ENCODE measurements at places on chromosomes 16 and 17. TPM values are rescaled to one million over a fixed set of nuclear protein-coding genes. Genes with fewer than 3 reads are reported as not detected.

DNA sequence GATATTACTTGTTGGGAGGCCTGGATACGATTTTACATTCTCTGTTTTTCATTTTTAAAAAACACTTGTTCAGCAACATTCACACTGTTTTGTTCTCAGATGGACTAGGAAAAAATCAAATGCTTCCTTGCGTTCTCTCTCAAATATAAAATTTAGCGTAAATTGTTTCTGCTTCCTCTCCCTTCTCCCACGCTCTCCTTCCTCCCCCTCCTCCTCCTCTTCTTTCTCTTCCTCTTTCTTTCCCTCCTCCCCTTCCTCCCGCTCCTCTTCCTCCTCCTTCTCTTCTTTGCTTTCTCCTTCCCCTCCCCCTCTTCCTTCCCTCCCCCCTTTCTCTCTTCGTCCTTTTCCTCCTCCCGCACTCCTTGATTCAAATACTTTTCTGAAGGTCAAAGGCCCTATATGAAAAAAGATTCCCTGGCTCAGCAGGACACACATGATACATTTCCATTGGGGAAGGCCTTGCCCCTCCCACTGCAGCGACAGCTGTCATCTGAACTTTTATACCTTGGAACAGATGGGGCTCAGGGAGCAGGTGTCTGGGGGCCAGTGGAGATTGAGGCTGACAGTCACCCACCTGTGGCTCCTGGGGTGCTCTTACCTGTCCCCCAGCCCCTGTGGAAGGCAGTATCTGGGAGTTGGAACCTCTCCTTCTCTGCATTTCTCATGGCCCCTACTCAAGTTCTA lies 99.4 kb upstream of the SDK2 start:
- H3K27me3 ChIP-seq = peaks cover 31% of the 10 kb centered on the region
- DNase-seq = peak; percentile 30
- no peak overlapping the region for H3K4me3 ChIP-seq
- no peaks in the 10 kb centered on the region for H3K36me3 ChIP-seq
- H3K4me1 ChIP-seq = peaks cover 8% of the 10 kb centered on the region

GRCh38 chr16:48121276-48121675 lies 34.5 kb downstream of the ABCC12 start:
- H3K27ac ChIP-seq = no peak overlapping the region
- no peak for DNase-seq
- H3K27me3 ChIP-seq = no peaks in the 10 kb centered on the region
- 0 out of 2 replicates have a peak, but pooled peaks cover 3% of the 10 kb centered on the region for H3K4me1 ChIP-seq
- H3K4me3 ChIP-seq = no peak overlapping the region
- H3K36me3 ChIP-seq = no peaks in the 10 kb centered on the region

The CLEC19A gene
- not detected for total RNA-seq

DNA sequence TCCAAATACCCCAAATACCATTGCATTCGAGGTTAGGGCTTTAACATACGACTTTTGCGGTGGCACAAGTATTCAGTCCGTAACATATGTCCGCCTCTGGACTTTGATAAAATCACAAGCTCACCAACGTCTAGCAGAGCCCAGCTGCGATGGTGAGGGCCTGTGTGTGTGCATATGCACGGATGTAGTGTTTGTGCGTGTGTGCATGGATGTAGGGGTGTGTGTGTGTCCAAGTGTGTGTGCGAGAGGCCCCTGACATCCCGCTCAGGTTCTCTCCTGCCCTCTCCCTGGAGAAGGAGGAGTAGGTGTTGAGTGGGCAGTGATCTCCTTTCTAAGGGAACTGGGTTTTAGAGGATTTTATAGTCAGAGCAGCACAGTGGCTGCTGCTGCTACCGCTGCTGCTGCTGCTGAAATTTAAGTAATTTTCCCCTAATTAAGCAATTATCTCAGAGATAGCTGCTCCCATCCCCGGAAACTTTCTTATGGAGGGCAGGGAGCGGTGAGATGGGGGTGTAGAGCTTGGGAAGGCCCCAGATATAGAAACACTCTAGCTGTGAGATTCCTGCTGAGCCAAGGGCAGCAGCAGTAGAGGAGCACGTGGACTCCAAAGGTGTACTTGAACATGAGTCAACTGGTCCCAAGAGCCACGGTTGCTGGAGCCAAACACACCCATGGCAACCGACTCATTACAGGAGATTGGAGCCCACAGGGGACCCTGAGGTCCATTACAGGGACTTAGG lies 121.7 kb upstream of the SDK2 start:
- no peaks in the 10 kb centered on the region for H3K36me3 ChIP-seq
- H3K4me3 ChIP-seq = no peak overlapping the region
- peaks cover 9% of the 10 kb centered on the region for H3K4me1 ChIP-seq
- no peak overlapping the region for H3K27ac ChIP-seq
- H3K27me3 ChIP-seq = peaks cover 9% of the 10 kb centered on the region

The MSRB1 gene
- 18.7 TPM for total RNA-seq

DNA sequence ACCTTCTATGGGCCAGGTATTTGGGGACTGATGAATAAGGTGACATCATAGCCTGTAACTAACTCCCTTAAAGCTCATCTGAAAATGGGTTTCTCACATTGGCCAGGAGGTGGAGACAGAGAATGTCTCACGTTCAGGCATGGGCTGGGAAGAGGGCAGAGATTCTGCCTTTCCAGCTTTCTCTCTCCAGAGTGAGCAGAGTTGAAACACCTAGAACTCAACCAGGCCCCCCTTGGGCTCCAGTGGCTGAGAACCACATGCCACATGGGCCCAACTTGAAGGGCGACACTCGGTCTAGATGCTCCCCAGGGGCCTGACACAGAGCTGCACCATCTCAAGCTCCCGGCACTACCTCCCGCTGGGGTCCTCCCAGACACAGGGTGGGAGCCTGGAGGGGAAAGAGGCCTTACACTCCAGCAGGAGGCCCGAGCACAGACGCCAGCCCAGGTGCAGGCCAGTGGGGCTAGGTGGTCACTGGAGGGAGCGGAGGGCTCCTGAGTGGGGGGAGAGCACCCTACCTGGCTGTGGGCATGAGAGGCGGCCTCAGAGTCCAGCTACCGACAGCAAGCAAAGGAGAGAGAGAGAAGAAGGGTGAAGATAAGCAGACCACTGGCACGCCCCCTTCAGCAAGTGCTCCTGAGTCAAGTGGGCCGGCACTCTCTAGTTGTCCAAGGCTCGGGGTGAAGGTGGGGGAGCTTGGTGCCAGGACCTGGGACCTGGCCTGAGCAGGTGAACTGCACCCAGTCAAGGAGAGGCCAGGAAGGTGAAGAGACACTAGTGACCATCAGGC lies 55.9 kb downstream of the MYO18A start:
- 0 out of 2 replicates have a peak, but pooled peaks cover 2% of the 10 kb centered on the region for H3K4me1 ChIP-seq
- H3K27me3 ChIP-seq = no peaks in the 10 kb centered on the region
